ENCODE measurements at places on chromosomes 12 and 14.

DNA sequence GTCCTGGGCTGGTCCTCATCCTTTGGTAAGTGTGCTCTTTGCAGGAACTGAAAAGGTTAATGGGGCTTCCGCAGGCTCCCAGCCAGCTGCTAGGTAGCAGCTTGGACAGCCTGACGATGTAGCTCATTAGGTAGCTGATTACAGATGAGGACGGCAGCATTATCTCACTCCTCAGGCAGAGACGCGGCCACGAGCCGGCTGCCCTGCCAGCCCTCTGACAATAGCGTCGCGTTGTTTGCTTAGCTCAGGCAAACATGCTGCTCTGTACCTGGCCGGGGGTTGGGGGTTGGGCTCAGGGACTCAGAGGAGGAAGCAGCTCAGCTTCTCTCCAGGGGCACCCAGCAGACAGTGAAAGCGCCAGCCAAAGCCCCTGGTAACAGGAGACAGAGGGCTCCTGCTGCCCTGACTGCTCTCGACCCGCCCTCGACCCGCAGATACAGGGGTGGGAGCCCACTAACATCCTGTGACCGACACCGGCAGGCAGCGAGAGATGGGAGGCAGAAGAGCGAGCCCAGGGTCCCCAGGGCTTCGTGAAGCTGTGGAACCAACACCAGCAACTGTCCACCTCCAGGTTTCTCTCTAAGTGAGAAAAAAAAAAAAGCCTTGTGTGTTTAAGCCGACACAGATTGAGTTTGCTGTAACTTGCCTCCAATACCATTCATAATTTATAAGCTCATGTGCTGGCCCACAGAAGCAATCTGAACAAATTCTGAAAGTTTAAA, 53.4 kb upstream of the DLK1 start:
- DNase-seq: no peak

DNA sequence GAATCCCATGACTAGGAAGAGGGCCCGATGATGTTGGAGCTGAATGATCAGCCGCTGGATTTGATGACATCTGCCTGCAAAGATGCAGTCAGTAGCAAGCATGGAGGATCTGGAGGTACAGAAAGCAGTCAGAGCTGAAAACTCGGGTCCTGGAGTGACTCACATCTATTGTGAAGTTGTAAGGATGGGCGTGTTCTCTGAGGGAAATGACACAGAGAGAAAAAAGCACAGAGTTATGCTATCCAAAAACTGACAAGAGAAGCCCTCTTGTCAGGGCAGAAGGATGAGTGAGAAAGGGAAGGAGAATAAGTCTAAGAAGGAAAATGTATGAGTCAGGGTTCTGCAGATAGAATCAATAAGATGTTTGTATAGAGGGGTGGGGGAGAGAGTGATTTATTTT, 380.4 kb upstream of the CCDC196 start:
- no peak for DNase-seq

GRCh38 chr12:5230156-5230555, 186.5 kb downstream of the KCNA5 start:
- no peak for DNase-seq

GRCh38 chr12:27305673-27306456, 26.8 kb upstream of the BMAL2 start:
- DNase-seq: no peak

DNA sequence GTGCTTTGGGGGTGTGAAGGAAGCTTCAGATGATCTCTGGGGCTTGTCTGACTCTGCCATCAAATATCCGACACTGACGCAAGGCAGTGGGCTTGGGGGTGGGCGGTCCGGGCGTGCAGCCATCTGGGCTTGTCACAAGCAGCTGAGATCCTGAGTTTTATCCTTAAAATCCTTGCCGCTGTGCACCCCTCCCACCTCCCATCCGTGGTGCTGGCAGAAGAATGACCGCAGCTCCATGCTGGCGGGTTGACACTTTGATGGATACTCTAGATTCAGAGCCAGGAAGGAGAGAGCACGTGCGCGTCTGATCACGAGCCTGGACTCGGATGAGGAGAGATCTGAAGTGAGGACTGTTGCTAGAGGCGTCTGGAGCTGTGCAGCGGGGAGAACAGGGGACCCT, 3.0 kb downstream of the ZFYVE21 start:
- no peak for DNase-seq
